ENCODE measurements at places on chromosomes 7 and 10.

- H3K36me3 ChIP-seq = no peaks in the 10 kb centered on the region
- peaks cover 5% of the 10 kb centered on the region for H3K4me1 ChIP-seq
- H3K27ac ChIP-seq = peak overlapping the region; percentile 86
- DNase-seq = no peak
- H3K4me3 ChIP-seq = peak overlapping the region; percentile 94
Observed at GRCh38 chr7:22855049-22855392, 32.4 kb upstream of the TOMM7 start.

DNA sequence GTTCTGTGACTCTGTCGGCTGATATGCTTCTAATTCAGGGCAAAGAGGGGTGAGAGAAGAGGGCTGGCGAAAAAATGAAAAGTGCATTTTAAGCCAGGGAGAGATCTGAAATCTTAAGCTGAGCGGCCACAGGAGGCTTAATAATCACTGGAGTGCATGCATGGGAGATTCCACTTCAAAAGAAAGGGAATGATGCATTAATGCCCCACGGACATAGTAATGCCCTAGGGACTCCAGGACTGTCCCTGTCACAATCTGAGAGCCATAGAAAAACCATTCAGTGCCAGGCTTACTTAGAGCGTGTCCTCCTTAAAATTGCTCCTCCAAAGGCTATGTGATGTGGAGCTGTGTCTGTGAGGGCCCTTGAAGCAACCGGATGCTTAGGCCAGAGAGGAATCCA lies 75.1 kb downstream of the NHLRC2 start:
- no peak overlapping the region for H3K27ac ChIP-seq
- no peaks in the 10 kb centered on the region for H3K36me3 ChIP-seq
- no peak for DNase-seq
- no peaks in the 10 kb centered on the region for H3K27me3 ChIP-seq

DNA sequence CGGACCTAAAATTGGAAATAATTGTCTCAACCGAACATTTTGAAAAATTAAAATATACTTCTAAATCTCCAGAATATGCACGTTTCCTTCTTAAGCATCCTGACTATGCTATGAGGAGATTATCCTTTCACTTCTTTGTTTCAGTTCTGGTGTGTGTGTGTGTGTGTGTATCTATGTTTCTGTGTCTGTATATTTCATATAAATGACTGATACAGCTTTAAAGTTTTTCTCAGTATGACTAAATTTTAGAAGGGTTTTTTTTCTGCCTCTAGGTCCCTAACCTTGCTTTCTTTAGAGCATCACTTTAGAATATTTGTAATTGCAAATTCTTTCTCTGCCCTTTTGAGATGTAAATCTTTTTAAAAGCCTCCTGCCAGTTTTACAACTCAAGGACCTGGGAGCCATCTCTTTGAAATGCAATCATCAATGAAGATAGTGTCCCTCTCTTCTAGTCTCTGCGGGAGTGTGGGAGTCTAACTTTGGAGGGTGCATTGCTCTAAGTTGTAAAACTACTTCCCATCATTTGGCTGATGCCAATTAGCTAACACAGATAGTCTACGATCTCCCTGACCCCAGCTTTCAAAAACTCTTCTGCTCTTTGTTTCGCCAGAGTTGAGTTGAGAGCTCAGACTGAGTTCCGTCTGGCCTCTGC lies 782.0 kb upstream of the ZWINT start:
- no peaks in the 10 kb centered on the region for H3K4me1 ChIP-seq
- H3K27ac ChIP-seq = no peak overlapping the region
- H3K36me3 ChIP-seq = no peaks in the 10 kb centered on the region
- no peak overlapping the region for H3K4me3 ChIP-seq
- H3K27me3 ChIP-seq = no peaks in the 10 kb centered on the region
- DNase-seq = no peak

DNA sequence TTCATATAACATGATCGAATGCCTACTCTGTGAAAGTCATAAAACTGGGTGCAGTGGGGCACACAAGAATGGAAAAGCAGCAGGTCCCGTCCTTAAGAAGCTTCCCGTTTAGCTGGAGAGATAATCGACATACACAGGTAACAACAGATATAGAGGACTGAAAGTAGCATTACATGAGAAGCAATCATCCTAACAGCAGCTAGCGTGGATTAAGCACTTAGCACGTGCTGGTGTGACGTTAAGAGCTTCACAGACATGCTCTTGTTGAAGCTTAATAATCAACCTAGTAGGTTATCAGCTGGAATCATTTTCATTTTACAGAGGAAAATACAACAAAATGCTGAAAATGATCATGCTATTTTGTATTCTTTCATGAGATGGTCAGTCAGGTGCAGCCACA lies 184.8 kb downstream of the GPAM start:
- no peaks in the 10 kb centered on the region for H3K4me1 ChIP-seq
- no peak overlapping the region for H3K27ac ChIP-seq
- no peaks in the 10 kb centered on the region for H3K27me3 ChIP-seq
- no peaks in the 10 kb centered on the region for H3K36me3 ChIP-seq

- H3K27me3 ChIP-seq = peaks cover 2% of the 10 kb centered on the region
- H3K4me3 ChIP-seq = no peak overlapping the region
- no peak overlapping the region for H3K27ac ChIP-seq
- no peaks in the 10 kb centered on the region for H3K4me1 ChIP-seq
Observed at GRCh38 chr10:86795353-86795752, 38.9 kb downstream of the BMPR1A start.

GRCh38 chr10:21726601-21727225 lies 192.7 kb downstream of the MLLT10 start:
- DNase-seq = no peak
- no peak overlapping the region for H3K27ac ChIP-seq
- peaks cover 23% of the 10 kb centered on the region for H3K4me1 ChIP-seq
- H3K36me3 ChIP-seq = peaks cover 10% of the 10 kb centered on the region

DNA sequence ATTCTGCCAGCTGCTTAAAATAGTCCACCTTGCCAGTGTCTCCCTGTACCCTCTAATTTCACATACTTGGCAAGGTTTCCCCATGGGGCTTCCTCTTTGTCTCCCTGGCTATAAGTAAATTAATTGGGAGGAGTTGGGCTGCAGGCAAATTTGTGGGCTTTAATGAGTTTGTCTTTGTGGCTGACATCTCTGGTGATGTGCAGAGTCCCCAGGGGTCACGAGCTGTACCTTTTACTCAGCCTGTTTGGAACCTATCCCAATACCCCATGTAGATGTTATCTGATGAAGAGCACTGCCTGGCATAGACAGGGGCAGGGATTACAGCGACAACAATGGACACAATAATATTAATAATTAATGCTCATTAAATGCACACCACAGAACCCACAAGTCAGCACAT lies 132.5 kb downstream of the SLIT1 start:
- H3K27me3 ChIP-seq = no peaks in the 10 kb centered on the region
- no peak for DNase-seq
- H3K27ac ChIP-seq = no peak overlapping the region
- H3K4me1 ChIP-seq = no peaks in the 10 kb centered on the region

DNA sequence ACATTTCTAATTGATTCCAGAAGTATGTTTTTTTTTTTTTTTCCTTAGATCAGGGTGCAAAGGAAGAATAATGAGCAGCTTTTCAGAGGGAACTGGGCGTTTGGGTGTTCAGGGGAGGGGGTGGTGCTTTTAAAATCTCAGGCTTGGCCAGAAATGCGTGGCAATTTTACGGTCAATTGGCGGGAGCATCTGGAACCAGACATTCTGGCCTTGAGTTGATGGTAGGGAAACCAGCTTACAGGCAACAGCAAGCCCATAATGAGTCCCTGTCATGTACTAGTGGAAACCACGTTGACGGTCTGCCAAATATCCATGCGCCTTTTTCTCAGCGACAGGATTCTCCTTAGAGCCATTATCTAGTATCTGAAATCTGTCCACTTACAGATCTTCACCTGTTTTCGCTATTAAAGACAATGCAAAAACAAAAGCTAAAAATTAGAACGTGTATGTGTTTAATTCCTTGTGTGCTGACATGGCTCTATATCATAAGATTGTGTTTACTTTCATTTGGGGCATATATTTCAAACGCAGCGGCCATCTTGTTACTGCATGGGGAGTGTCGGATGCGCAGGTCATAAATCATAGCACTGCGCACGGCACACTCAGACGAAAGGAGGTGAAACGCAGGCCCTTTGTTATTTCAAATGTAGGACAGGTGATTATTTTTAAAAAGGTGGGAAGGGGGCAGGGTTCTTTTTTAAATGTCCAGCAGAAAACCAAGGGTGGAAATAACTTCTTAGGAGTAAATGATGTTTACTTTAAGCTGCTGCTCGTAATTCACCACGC lies 209.2 kb downstream of the AGMO start:
- no peaks in the 10 kb centered on the region for H3K4me1 ChIP-seq
- H3K4me3 ChIP-seq = no peak overlapping the region
- DNase-seq = no peak
- H3K27me3 ChIP-seq = no peaks in the 10 kb centered on the region
- H3K27ac ChIP-seq = no peak overlapping the region
- no peaks in the 10 kb centered on the region for H3K36me3 ChIP-seq

DNA sequence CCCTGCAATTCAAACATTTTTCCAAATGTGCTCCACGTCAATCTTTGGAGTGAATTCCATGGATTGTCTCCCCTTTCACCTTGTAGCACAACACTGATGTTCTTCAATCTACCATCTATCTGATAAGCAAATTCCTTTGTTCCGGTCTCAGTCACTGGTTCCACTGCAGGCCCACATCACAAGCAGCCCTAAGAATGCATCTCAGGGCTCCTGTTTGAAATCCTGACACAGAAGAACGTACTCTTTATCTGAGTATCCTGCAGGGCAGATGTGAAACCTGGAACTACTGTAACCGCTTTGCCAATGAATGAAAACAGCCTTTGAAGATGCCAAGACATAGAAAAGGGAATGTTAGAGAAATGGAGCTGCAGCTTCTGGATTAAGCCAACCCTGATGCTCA lies 62.9 kb upstream of the FAM133B start:
- H3K4me3 ChIP-seq = no peak overlapping the region
- H3K27ac ChIP-seq = peak overlapping the region; percentile 28
- no peaks in the 10 kb centered on the region for H3K27me3 ChIP-seq
- peaks cover 37% of the 10 kb centered on the region for H3K4me1 ChIP-seq
- DNase-seq = no peak
- peaks cover 19% of the 10 kb centered on the region for H3K36me3 ChIP-seq

- no peaks in the 10 kb centered on the region for H3K4me1 ChIP-seq
- H3K36me3 ChIP-seq = no peaks in the 10 kb centered on the region
- H3K4me3 ChIP-seq = no peak overlapping the region
Observed at GRCh38 chr7:118731854-118732253, 507.4 kb downstream of the ANKRD7 start.

GRCh38 chr7:152624228-152624627 lies 51.7 kb downstream of the XRCC2 start:
- DNase-seq = no peak
- H3K27me3 ChIP-seq = no peaks in the 10 kb centered on the region
- H3K4me3 ChIP-seq = no peak overlapping the region
- no peaks in the 10 kb centered on the region for H3K4me1 ChIP-seq
- H3K36me3 ChIP-seq = no peaks in the 10 kb centered on the region

DNA sequence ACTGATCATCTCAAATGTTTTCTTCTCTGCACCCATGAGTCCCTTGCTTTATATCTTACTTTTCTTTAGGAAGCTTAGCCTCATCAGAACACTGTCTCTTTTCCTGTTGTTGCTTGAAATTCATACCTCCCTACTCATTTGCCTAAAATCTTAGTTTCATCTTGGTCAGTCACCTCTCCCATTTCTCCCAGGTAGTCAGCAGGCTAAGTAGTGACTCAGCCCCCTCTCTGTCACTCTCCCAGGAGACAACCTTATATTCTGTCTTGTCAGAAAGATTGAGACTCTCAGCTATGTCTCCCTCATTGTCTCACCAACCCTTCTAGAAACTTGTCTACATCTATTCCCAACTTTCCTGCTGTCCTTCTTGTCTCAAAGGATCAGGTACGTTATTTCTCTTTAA lies 280.9 kb downstream of the BBS9 start:
- no peak overlapping the region for H3K27ac ChIP-seq
- no peak for DNase-seq
- H3K4me1 ChIP-seq = no peaks in the 10 kb centered on the region
- no peaks in the 10 kb centered on the region for H3K27me3 ChIP-seq
- no peak overlapping the region for H3K4me3 ChIP-seq

GRCh38 chr7:131555552-131556052 lies 826 bp downstream of the PODXL start:
- H3K4me1 ChIP-seq = peaks cover 29% of the 10 kb centered on the region
- no peaks in the 10 kb centered on the region for H3K36me3 ChIP-seq
- H3K27ac ChIP-seq = no peak overlapping the region
- peak; percentile 37 for DNase-seq
- peak overlapping the region; percentile 38 for H3K4me3 ChIP-seq
- H3K27me3 ChIP-seq = peaks cover 63% of the 10 kb centered on the region

GRCh38 chr7:80533287-80533686 lies 21.4 kb upstream of the GNAT3 start:
- H3K4me3 ChIP-seq = no peak overlapping the region
- no peak for DNase-seq
- H3K4me1 ChIP-seq = no peaks in the 10 kb centered on the region
- H3K27me3 ChIP-seq = no peaks in the 10 kb centered on the region
- H3K27ac ChIP-seq = no peak overlapping the region

GRCh38 chr10:75542084-75542483 lies 110.7 kb downstream of the LRMDA start:
- no peaks in the 10 kb centered on the region for H3K36me3 ChIP-seq
- no peak overlapping the region for H3K27ac ChIP-seq
- H3K4me1 ChIP-seq = peaks cover 10% of the 10 kb centered on the region

DNA sequence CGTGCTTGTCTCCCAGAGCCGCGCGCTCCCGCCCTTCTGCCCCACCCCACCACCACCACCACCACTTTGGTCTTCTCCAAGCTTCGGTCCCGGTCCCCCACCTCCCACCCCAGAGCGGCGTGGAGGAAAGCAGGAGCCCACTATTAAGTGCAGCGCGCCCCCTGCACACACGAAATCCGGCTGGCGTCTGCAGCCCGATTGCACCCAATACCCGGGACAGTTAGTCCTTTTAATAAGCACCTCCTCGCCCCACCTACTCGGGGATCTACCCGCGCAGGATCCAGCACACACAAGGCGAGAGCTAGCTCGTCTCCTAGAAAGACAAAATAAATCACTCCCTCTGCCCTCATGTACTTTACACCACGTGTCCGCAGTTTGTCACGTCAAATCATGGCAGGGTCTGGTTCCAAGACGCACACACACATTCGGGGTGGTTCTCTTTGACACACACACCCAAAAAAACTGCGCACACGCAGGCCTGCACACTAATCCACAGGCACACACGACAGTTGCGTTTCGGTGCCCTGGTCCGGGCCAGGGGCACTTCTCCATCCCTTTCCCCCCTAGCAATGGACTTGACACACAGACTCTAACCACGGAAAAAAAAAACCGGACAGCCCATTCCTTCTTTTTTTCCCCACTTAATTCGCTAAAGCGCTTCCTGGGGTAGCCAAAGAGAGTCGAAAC lies 1.6 kb downstream of the SFMBT2 start:
- DNase-seq = no peak
- peak overlapping the region; percentile 39 for H3K4me3 ChIP-seq
- peaks cover 54% of the 10 kb centered on the region for H3K4me1 ChIP-seq
- H3K27ac ChIP-seq = no peak overlapping the region
- no peaks in the 10 kb centered on the region for H3K36me3 ChIP-seq

- DNase-seq = no peak
- no peaks in the 10 kb centered on the region for H3K4me1 ChIP-seq
- H3K4me3 ChIP-seq = no peak overlapping the region
- no peaks in the 10 kb centered on the region for H3K27me3 ChIP-seq
- H3K36me3 ChIP-seq = no peaks in the 10 kb centered on the region
- no peak overlapping the region for H3K27ac ChIP-seq
Observed at GRCh38 chr7:36249091-36249490, 96.0 kb downstream of the EEPD1 start.
